ENCODE measurements at places on chromosomes 7 and 10. TPM values are rescaled to one million over a fixed set of nuclear protein-coding genes. Genes with fewer than 3 reads are reported as not detected.
A peak's percentile ranks its signal among the peaks of the same experiment; 100 is the strongest.

GRCh38 chr7:7208520-7208919, 26.2 kb downstream of the C1GALT1 start:
- DNase-seq, result no peak

GRCh38 chr7:107213193-107213788, 44.5 kb downstream of the HBP1 start:
- no peak for DNase-seq

GRCh38 chr10:24897326-24897926, 55.0 kb downstream of the PRTFDC1 start:
- DNase-seq, result no peak

DNA sequence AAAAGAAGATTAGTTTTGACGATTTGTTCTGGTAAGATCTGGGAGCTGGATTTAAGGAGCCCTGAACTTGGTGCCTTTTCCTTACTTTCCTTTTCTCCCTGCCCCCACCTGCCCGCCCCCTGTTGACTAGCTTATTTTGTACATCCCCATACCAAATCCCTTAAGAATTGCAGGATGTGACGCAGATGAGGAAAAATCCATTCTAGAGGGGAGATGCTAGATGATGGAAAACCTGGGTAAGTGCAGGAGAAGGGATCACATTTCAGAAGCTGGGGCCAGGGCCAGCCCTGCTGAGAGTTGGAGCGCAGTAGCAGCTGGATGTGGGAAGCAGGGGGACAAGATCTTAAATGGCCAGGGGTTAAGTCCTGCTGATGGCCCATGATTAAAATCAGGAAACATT, 93.9 kb downstream of the CCDC3 start:
- DNase-seq, result no peak

GRCh38 chr10:70541736-70542564, 60.6 kb downstream of the PRF1 start:
- no peak for DNase-seq

GRCh38 chr7:55198634-55199392, 166.3 kb upstream of the LANCL2 start:
- no peak for DNase-seq

- DNase-seq, result no peak
Measured at GRCh38 chr10:83371696-83372490, 767.4 kb upstream of the GHITM start.

DNA sequence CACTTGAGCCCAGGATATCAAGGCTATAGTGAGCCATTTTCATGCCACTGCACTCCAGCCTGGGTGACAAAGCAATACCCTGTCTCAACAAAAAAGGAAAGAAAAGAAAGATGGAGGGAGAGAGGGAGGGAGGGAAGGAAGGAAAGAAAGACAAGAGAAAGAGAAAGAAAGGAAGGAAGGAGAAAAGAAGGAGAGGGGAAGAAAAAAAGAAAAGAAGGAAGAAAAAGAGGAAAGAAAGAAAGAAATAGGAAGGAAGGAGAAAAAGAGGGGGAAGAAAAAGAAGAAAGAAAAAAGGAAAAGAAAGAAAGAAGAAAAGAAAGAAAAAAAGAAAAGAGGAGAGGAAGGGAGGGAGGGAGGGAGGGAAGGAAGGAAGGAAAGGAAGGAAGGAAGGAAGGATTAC, 321.5 kb upstream of the CNTNAP2 start:
- DNase-seq, result no peak

DNA sequence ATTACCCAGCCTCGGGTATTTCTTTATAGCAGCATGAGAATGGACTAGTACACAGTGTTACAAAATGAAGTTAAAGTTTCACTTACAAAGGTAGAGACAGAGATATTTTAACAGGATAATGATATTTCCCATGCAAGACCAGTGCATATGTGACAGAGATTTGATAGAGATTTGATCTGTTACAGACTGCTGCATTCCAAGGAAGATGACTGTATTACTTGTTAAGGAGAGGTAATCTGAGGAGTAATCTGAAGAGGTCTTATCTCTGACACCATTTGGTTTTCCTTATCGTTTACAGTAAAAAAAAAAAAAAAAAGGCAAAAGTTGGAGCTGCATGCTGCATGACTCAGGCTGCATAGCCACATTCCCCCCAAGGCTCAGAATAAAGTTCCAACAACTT, 289.6 kb downstream of the POM121L12 start:
- no peak for DNase-seq

GRCh38 chr10:122112021-122112616, 123.2 kb downstream of the TACC2 start:
- no peak for DNase-seq

- DNase-seq, result peak; percentile 75
Measured at GRCh38 chr7:35519971-35520809, 174.7 kb downstream of the HERPUD2 start.

- DNase-seq, result no peak
Measured at GRCh38 chr7:157016352-157017041, 6.0 kb upstream of the MNX1 start.

DNA sequence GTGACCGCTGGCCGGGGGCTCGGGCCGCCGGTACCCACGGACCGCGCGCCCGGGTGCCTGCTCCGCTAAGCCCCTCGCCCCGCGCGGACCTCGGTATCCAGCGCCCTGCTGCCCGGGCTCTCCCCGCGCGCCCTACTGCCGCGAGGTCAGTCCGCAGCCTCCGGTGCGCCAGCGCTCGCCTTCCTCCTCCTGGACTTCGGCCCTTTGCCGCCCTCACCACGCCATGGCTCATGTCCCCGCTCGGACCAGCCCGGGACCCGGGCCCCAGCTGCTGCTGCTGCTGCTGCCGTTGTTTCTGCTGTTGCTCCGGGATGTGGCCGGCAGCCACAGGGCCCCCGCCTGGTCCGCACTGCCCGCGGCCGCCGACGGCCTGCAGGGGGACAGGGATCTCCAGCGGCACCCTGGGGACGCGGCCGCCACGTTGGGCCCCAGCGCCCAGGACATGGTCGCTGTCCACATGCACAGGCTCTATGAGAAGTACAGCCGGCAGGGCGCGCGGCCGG, 483 bp downstream of the GDF10 start:
- DNase-seq, result no peak

DNA sequence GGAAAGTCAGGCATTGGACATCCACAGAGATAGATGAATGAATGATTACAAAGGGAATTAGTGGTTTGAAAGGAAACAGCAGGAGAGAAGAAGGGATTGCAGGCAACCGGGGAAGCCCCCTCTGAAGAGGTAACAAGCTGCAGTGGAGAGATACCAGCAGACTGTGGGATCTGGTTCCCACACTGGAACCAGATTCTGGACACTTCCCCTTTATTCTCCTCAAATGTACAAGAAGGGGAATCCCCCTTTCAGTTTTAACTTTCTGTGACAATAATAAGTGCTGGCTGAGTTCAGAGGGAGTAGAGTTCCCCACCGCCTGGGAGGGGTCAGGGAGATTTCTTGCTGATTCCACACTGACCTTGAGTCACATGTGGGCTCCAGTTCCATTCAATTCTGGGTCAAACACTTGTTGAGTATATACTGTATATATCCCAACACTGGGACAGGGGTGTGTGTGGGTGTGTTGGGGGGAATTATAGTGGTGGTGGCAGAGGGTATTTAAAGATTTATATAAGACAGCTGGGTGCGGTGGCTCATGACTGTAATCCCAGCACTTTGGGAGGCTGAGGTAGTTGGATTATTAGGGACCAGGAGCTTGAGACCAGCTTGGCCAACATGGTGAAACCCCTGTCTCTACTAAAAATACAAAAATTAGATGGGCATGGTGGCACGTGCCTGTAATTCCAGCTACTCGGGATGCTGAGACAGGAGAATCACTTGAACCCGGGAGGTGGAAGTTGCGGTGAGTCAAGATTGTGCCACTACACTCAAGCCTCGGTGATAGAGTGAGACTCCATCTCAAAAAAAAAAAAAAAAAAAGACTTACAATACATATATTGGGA, 16.5 kb upstream of the DDIT4 start:
- peak; percentile 43 for DNase-seq

MAGI2 gene
- 0.27 TPM for total RNA-seq

ITIH5 gene
- not detected for total RNA-seq

RBM20 gene
- not detected for total RNA-seq

All from natural killer cell (primary cell).